ENCODE measurements at places on chromosomes 6 and 20.

GRCh38 chr6:121657972-121658371, 222.5 kb downstream of the GJA1 start:
- no peak for DNase-seq

GRCh38 chr6:104306211-104306610, 553.5 kb downstream of the HACE1 start:
- no peak for DNase-seq

DNA sequence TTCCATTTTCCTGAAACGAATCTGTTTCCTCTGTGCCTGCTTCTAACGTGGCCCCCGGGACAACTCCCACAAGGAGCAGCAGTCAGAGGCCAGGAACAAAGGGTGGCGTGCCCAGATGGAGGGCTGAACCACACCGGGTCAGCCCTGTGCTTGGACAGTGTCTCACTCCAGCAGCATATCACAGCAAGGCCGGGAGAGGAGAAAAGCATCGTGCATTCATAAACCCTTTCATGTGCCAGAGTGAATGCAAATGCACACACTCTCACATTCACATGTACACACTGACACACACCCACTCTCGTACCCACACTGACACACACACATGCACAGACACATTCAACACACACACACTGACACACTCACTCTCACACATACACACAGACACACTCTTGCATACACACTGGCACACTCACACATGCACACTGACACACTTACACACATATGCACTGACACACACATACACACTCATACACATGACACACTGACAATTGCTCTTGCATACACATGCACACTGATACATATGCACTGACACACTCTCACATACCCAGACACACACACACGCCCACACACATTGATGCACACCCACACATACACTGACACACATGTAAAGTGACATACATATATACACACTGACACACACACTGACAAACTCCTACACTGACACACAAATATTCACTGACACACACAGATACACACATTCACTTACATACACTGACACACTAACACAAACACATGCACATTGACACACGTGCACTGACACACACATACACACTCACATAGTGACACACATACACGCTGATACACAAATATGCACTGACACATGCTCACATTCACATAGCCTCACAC, 237.0 kb downstream of the LRFN2 start:
- no peak for DNase-seq

DNA sequence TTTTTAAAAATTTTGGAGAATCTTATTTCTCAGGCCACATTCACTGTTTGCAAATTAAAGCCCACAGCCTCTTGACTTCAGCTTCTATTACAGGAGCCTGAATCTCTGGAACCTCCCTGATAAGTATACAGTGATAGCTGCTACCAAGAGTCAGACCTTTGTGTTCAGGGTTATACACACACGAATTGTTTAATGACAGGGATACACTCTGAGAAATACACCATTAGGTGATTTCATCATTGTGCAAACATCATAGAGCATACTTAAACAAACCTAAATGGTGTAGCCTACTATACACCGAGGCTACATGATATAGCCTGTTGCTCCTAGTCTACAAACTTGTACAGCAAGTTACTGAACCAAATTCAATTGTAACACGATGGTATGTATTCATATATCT, 473.9 kb downstream of the PKHD1 start:
- no peak for DNase-seq

DNA sequence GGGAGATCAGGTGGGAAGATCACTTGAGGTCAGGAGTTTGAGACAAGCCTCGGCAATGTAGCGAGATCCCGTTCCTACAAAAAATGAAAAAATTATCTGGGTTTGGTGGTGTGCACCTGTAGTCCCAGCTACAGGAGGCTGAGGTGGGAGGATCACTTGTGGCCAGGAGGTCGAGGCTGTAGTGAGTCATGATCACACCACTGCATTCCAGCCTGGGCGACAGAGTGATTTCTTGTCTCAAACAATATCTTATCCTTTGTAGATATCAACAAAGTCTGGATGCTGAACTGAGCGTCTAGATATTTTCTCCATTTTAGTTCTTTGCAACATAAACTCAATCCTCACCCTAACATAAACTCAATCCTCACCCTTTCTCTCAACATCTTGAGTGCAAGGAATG, 197.6 kb downstream of the DTNBP1 start:
- DNase-seq: no peak

DNA sequence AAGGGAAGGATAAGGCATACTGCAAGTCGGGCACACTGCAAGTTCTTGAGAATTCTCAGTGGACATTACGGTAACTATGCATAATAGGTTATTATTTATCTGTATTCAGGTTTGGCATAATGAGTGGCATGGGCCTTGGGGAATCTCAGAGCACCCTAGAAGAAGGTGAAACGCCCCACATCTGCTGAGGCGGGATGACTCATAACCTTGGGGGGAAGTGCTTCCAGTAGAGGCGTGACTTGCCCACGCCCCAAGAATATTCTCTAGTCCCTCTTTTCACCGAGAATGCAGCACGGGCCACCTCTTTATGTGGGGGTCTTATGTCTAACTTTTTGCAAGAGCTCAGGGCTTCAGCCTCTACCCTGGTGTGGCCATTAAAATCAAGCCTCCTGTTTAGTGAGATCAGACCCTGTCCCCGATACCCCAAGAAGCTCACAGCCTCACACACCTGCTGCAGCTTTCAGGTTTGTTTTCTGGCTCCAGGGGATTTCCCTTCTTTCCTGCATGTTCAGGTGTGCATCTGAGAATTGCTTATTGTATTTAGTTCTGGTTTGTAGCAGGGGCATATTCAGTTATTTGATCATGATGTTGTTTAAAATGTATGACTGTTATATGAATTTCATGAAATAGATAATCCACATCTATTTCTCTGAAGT, 19.1 kb downstream of the ZFP64 start:
- no peak for DNase-seq
